CD4-positive, alpha-beta T cell (primary cell): ENCODE measurements at places on chromosomes 2 and 18.

DNA sequence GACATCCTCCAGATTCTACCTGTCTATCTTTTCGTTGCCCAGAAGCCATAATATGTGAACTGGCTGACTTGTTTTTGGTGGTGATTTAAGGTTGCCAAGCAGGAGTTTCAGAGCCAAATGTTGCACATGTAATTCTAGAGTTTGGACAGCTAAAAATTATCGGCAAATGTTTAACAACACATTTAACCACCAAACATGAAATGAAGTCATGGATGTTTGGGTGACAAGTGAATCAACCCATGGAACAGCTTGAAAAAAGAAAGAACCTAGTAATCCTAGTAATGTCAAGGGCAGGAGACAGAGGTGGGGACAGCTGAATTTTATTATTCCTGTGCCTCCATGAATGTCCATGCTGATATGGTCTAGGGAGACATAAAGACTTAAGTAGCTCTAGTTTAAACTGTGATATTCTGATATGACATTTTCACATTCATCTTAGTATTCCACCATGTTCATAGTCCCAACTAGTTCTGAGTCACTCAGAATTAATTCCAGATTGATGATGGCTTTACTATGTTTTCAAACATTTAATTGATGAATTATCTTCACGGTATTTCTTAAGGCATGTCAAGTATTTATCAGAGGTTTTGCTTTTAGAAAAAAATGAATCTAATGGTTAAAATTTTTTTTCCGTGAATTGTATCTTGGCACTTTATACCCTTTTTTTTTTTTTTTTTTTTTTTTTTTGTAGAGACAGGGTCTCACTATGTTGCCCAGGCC is 101.7 kb downstream of the SOCS6 start:
- no peak for DNase-seq

DNA sequence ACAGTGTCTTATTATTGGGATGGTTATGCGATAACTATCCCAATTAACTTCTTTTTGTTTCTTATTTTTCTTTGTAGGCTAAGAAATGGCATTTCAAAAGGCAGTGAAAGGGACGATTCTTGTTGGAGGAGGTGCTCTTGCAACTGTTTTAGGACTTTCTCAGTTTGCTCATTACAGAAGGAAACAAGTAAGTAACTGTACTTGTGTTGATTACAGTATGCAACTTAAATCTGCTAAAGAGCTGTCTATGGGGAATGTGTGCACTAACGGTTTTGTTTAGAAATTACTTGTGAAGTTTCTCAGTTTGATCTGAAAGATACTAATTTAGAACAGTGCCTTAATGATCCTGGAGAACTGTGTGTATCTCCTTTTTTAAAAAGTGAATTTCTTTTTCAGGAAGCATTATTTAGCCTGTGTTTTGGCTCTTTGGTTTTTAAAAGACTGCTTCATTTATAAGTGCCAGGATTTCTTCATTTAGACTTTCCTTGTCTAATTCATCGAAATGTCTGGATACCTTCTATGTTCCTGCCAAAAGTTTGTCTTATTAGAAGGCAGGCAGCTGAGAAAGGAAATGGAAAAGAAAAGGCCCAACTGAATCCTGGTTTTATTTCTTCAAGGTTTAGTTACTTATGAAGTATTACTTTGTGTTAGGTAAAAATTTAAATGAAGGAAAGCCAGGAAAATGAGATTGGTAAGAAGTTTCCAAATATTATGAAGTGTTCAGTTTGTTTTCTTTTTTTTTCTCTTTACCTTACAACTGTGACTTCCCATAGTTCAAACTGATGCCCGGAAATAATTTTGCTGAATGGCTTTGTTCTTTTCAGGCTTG is 40.1 kb downstream of the GPD2 start:
- DNase-seq: no peak

DNA sequence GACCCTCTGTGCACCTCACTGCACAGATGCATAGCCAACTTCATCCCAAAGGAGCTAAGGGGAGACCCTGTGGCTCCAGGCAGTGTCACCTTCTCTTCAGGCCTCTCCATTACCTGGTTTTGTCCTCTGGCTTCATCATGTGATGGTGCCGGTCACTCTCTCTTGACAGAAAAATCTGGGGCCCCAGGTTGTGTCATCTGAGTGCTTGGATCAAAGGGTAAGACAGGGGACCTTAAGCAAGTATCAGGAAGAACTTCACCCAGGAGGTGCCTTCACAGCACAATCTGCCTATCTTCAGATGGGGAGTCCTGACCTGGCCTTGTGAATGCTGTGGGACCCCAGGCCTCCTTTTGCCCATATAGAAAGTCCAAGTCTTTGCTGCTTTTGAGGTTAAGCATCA is 104.4 kb downstream of the POLR1A start:
- DNase-seq: no peak

GRCh38 chr2:241354668-241355658 is 1.1 kb upstream of the FARP2 start:
- peak; percentile 78 for DNase-seq

DNA sequence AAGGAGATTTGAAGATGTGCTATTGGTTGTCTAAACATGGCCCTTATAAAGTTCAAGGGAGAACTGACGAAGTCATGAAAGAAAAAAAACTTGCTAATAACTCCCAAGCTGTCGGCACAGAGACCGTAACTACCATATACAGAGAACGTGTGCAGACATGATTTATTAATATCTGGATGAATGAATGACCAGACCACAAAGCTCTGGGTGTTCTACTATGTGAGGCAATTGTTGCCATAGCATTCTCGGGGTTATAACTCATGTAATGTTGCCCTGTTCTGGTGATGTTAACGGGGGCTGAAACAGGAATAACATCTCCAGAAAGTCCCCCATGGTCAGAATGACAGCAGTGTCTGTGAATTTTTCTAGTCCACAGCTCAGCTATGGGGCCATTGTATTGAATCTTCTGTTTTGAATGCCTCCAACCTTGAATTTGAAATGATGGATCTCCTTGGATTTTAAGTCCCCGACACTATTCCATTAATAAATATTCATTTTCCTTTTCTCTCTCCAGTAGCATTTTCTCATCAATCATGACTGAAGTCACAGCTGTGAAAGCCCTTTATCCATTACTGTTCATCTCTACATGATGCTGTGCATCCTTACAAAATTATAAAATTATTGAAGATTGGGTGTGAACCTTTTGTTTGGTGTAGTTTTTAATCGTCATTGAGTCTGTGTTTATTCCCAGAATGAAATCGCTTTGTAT is 483.4 kb upstream of the KLHL29 start:
- DNase-seq: no peak

DNA sequence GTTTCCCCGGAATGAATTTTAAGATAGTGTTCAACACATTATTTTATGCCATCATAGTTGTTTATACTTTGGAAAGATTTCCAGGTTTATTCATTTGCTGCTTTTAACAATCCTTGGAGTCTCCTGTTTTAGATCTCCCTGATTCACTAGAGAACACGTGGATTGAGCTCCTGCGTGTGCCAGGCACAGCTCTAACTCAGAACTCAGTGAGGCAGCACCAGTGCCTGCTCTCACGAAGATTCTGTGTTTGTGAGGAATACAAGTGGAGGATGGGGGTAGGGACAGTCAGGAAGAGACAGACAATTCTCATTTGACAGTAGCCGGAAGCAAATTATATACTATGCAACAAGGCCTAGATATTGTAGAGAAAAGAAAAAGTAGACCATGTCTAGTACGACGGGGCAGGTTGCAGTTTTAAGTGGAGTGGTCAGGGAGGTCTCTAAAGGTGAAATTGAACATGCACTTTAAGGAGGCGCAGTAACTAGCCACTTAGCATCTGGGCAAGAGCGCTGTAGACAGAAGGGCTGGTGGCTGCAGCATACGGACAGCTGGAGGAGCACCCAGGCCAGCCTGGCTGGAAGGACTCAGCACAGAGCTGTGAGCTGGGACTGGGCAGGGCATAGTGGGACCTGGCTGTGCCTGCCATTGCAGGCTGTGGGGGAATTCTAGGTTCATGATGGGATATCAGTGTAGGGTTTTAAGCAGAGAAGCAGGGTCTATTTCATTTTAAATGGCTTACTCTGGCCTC is 24.3 kb downstream of the RNF144A start:
- DNase-seq: no peak

GRCh38 chr2:78699696-78700095 is 325.8 kb upstream of the REG3G start:
- no peak for DNase-seq
